ENCODE measurements at places on chromosomes 12 and 14. TPM values are rescaled to one million over a fixed set of nuclear protein-coding genes. Genes with fewer than 3 reads are reported as not detected.

BATF gene
- not detected for total RNA-seq

MAP3K9 gene
- under 0.01 TPM for total RNA-seq

OASL gene
- 0.73 TPM for total RNA-seq

KLHL33 gene
- total RNA-seq, result under 0.01 TPM

PRORP gene
- 31.1 TPM for total RNA-seq

GLT1D1 gene
- not detected for total RNA-seq

KLRB1 gene
- not detected for total RNA-seq

SEC23A gene
- total RNA-seq, result 241 TPM

FITM1 gene
- 0.37 TPM for total RNA-seq

CLEC1A gene
- total RNA-seq, result not detected

CIDEB gene
- total RNA-seq, result 2.2 TPM

TPH2 gene
- not detected for total RNA-seq

POTEM gene
- not detected for total RNA-seq

PTGER2 gene
- 23.5 TPM for total RNA-seq

TBX3 gene
- total RNA-seq, result 79.4 TPM

CISTR gene
- not detected for total RNA-seq

PSMA6 gene
- total RNA-seq, result 169 TPM

Measured in subcutaneous preadipocyte (primary cell).